ENCODE measurements at places on chromosomes 2 and 18. TPM values are rescaled to one million over a fixed set of nuclear protein-coding genes. Genes with fewer than 3 reads are reported as not detected.

The MROH2A gene
- total RNA-seq = not detected

The GNLY gene
- 27.5 TPM for total RNA-seq

The TEX51 gene
- not detected for total RNA-seq

The CDH20 gene
- total RNA-seq = 0.14 TPM

The TXNDC2 gene
- not detected for total RNA-seq

The KIAA2012 gene
- total RNA-seq = not detected

The LOXL3 gene
- total RNA-seq = 0.62 TPM

Data from activated naive CD8-positive, alpha-beta T cell treated with anti-CD3 and anti-CD28 coated beads, Interleukin-2, amount 10 ng/mL, durations not matched to agents 7 days and 5 days (primary cell).